ENCODE measurements at places on chromosomes 1 and 21.

- no peak for DNase-seq
These were observed 380.9 kb upstream of the PTBP2 start for GRCh38 chr1:96340686-96341085.

DNA sequence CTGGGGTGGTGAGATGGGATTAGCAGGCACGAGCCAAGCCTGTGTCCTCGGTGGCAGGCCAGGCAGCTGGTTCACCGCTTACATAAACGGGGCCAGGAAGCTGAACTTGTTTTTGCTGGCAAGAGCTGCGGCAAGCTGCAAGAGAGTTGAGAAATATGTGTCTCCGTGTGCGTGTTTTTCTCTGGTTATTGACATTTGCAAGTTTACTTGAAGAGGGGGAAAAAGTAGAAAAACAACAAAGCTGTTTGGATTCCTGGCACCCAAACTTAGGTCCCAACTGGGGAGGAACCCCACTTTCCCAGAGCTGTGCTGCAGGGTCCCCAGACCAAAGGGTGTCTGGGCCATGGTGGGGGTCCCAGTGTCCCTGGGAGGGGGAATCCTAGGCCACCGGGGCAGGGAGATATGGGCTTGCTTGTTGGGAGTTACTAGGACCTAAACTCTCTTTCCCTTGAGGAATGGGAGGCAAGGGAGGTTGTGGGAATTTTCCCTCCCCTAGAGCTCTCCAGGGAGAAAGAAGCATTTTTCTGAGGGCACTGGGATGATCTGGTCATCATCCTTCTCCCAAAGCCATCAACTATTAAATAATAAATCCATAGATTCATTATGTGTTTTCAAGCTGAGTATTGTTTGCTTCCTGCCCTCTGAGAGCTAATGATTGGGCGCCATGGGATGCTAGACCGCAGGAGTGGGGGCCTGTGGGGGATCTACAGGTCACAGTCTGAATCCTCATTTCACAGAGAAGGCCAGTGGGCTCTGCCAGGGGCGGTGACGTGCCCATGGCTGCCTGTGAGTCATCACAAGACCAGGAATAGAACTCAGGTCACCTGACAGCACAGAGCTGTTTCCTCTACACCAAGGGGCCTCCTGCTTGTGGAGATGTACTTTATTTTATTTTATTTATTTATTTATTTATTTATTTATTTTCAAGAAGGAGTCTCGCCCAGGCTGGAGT lies 14.8 kb downstream of the IL6R start:
- DNase-seq, result no peak

GRCh38 chr1:23472351-23473036 lies 11.5 kb downstream of the ASAP3 start:
- DNase-seq, result no peak

GRCh38 chr1:202880062-202880461 lies 8.9 kb downstream of the RABIF start:
- no peak for DNase-seq

DNA sequence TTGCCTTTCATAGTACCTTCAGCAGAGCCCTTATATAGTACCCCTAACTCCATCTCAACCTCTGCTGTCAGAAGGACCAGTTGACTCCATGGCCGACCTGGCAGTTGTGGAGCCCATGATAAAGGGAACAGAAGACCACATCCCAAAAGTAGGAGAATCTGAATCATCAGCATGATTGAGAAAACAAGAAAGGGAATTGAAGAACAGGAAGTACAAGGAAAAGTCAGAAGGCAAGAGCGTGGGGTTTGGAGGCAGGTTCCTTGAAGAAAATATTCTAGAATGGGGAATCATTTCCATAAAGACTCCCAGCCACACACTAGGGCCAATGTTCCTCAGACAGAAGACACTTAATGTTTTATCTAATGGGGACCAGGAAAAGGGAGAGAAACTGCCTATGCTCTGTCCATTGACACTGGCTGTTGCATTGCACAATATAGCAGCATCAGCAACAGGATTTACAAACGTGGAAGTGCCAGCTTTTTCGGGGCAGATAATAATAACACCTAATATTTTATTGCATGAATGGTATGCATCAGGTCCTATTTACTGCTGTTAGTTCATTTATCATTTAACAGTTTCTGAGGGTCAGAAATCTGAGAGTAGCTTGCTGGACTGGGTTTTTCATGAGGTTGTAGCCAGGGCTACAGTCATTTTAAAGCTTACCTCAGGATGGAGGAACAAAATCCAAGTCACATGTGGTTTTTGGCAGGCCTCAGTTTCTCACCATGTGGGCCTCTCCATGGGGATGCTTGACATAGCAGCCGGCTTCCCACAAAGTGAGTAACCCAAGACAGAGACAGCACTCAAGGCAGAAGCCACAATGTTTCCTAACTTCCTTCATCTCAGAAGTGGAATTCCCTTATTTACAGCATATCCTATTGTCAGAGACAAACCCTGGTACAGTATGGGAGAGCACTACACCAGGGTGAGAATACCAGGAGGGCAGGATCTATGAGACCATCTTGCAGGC lies 483.4 kb downstream of the PLPP3 start:
- no peak for DNase-seq

DNA sequence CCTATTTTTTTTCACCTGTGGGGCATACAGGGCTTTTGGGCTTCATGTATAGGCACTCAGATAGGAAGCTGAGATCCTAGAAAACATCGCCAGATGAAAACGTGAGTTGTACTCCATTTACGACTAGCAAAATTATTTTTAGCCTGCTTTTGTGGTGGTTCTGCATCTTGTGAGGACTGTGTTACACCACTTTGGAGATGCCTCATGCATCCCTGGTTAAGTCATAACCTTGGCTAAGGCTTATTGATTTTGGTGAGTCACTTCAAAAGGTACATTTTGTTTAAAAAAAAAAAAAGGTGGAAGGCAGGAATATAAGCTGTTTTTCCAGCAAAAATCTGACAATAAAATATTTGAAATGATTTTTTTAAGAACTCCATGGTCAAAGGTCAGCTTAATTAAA lies 101.8 kb upstream of the OLFM3 start:
- DNase-seq, result no peak

- no peak for DNase-seq
These were observed 5.3 kb downstream of the C1orf116 start for GRCh38 chr1:207027206-207027777.

DNA sequence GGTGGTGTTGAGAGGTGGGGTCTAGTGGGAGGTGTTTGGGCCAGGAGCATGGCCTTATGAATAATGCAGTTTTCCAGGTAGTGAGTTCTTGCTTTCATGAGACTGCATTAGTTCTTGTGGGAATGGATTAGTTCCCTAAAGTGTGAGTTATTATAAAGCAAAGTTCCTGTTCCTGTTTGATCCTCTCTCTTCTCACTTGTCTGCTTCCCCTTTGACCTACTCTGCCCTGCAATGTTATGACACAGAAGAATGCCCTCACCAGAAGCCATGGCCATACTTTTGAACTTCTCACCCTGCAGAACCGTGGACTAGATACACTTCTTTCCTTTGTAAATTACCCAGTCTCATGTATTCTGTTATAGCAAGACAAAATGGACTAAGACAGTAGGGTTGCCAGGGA lies 53.6 kb downstream of the MAP3K7CL start:
- DNase-seq, result no peak

DNA sequence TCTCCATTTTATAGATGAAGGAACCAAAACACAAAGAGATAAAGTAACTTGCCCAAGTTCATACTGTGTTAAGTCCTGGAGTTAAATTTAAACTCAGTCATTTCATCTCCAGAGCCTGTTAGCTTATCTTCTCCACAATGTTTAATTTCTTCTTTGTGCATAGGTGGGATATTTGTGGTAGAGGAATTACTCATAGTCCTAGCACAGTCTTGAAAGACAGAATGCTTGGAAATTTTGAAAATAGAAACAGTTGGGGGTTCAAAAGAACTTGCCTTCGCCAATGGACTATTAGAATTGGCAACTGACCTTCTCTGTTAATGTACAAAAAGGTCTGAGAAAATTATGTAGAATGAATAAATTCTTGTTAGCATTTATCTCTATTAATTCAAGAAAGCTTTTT lies 832.0 kb upstream of the PRMT6 start:
- no peak for DNase-seq

GRCh38 chr1:206890125-206891060 lies 6.8 kb upstream of the IL24 start:
- DNase-seq, result no peak

DNA sequence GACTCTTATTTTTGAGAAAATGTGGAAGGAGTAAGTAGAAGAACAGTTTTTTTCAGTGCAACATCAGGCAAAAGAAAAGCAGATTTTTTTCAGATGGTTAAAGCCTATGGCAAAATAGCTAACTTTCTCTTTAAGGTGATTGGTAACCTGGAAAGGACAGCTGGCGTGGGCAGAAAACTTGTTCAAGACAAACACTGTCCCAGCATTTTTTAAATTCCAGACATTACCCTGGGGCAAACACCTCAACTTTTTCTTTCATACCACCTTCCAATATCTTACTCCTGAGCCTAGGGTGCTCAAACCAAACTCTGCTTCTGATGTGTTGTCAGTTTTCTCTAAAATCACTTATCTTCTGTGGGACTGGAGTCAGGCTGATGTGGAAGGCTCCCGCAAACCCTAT lies 2.7 kb upstream of the LEPR start:
- DNase-seq, result no peak

GRCh38 chr1:230287674-230288315 lies 138.3 kb downstream of the PGBD5 start:
- no peak for DNase-seq

GRCh38 chr1:200411406-200412257 lies 1.8 kb upstream of the ZNF281 start:
- DNase-seq, result peak; percentile 7

DNA sequence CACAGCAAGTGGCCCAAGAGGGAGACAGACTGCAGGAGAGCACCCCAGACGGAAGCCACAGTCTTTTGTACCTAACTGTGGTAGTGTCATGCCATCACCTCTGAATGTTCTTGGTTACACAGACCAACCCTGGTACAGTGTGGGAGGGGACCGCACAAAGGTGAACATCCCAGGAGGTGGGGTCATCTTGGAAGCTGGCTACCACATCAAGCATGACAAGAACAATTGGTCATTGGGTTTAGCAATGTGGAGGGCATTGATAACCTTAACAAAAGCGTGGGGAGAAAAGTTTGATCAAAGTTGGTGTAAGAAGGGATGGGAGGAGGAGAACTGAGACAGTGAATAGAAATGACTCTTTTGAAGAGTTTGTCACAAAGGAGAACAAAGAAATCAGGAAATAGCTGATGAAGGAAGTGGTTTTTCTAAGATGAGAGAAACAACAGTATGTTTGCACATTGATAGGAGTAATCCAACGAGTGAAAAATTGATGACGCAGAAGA lies 87.1 kb upstream of the CACNA1E start:
- no peak for DNase-seq

DNA sequence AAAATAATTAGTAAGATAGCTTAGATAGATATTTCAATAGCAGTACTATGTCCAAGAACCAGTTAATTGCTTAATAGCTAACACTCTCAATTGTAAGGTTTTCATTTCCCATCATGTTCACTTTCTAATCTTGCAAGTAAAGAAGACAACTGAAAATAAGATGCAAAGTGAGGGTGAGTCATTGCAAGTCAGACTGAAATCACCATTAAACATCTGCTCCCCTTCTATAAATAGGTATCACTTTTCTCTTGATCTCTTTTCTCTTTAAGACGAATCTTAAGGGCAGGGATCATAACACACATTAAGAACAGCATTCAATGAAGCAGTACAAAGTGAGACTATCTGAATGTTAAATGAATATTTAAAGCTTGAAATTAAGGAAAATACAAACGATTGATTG lies 40.4 kb downstream of the UBR4 start:
- no peak for DNase-seq

DNA sequence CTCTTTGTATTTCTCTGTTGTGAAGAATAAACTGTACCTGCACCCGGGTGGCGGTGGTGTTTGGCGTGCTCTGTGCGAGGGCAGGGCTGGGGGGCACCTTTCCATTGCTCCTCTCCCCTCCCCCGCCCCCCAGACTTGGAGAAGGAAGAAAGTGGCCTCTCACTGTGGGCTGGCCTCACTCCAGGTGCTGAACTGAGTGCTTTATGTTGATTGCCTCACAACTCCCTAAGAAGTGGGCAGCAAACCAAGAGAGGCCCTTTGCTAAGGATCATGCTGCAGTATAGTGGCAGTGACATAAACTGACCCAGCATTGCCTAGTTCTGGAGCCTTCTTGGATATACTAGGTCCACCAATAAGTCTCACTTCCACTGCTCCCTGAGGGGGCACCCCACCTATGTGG lies 20.2 kb downstream of the A3GALT2 start:
- no peak for DNase-seq

DNA sequence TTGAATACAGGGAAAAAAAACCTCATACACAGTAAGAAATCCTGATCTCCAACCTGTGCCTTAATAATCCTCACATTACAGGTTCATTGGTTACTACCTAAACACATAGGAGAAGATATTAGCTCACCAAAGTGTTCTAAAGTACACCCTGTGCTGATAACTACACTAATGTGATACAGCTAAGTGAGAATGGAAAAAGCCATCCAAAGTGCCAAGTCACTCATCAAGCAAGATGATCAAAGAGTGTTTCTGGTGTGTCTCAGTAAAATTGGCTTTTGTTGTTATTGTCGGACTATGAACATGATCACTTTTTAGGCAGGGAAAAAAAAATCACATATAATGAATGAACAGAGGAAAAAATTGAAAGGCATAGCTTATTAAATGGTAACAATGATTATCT lies 31.4 kb downstream of the EPS15 start:
- DNase-seq, result no peak

DNA sequence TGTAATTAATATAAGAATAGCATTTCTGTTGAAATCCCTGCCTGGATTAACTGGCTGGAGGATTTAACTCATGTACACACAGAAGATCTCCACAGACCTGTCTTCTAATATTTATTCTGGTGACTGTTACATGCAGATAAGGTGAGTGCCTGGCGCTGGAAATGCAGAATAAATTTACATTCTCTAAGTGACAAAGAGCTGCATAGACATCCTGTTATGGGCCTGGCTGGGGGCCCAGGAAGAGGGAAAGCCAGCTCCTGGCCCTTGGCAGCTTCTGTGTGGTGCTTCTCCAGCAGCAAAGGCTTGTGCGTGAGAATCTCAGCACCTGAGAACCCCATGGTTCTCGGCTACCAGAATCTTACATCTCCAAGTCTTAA lies 446.6 kb downstream of the PTPRU start:
- no peak for DNase-seq

GRCh38 chr1:198927129-198927528 lies 288.3 kb downstream of the PTPRC start:
- no peak for DNase-seq

DNA sequence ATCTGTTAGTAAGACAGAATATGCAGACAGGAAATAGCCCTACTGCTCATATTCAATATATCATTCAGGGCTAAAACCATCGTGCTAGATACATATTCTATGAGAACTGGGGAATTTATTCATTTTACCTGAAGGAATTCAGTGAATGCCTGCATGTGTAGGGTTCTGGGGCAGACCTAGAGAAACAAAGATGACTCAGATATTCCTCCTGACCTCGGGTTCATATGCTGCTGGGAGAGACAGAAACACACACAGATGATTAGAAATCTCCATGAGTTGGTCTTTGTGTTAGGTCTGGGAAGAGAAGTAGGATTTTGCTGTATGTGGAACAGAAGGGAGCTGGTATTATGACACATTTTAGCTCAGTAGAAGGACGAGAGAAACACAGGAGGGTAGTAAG lies 176.5 kb upstream of the ST6GALNAC5 start:
- DNase-seq, result no peak

GRCh38 chr1:90911353-90911752 lies 110.5 kb downstream of the ZNF644 start:
- DNase-seq, result no peak
